ENCODE measurements at places on chromosomes 4 and X. TPM values are rescaled to one million over a fixed set of nuclear protein-coding genes. Genes with fewer than 3 reads are reported as not detected.

DNA sequence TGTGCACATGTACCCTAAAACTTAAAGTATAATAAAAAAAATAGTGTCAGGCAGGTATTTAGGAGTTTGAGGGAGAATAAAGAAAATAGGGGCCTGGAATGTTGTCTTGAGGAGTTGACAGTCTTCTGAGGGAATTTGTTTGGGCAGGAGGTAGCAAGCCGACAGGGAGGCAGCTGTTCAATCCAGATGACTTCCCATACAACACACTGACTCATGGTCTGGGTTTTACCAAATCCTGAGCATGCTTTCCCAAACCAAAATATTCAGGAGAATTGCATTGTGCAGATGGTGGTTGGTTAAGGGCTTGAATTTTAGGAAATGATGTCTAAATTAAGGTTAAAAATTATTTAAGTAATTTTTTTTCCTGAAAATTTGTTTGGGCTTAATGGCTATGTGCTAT is 430.0 kb downstream of the INPP4B start:
- DNase-seq: no peak

DNA sequence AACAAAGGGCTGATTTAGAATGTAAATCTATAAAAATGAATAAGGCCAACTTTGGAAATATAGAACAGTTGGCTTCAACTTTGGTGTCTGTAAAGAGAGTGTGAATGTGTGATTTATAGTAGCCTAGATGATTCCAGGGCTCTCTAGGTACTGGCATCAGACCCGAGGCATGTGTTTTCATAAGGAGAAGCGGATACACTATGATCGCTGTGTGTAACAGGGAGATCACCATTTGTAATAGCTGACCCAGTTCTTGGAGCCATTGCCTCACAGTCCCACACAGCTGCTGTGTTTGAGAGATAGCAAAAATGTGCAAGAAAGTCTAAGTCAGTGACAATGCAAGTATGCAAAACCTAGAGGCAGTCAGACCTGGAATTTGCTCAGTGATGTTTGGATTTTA is 135.1 kb downstream of the REPS2 start:
- DNase-seq: no peak

DNA sequence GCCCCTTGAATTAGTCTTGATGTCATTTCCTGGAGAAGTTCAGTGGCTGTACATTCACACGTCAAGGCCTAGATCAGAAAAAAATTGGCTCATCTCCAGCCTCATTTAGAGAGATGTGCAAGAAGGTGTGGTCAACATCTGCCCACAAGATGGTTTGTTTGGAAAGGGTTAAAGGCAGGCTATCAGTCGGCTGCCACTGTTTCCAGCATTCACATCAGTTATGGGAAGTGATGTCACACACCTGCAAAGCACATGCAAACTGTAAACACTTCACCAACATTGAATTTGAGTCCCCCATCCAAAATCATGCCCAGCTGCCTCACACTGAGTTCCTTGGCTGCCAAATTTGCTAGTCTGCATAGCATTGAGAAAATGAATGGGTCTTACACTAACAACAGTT is 498.3 kb upstream of the INTU start:
- DNase-seq: no peak

- DNase-seq: no peak
Observed at GRCh38 chrX:133477986-133478385, 62.7 kb upstream of the GPC4 start.

- no peak for DNase-seq
Observed at GRCh38 chrX:68648960-68649359, 1.5 kb downstream of the STARD8 start.

- DNase-seq: no peak
Observed at GRCh38 chrX:84487365-84488353, 14.6 kb downstream of the HDX start.

GRCh38 chrX:46433892-46434291 is 111.3 kb downstream of the ZNF674 start:
- no peak for DNase-seq

DNA sequence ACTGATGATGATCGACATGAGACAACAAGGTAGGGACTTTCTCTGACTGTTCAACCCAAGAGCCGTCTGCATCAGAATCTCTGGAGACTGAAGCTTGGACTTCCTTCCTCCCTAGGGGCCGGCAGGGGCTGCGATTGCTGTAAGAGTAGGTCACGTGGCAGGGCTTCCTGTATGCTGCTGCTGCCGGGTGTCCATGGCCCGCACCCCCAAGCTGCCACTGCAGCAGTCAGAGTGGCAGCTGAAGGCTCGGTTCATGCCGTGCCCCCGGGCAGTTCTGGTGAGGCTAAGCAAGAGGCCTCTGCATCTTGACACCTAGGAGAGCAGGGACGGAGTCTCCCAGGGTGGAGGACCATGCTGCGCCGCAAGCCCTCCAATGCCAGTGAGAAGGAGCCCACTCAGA is at the start of gene SASH3:
Gene SASH3 (plus strand): TSS at position 203 of the 400 bp plus-strand sequence. CDS start 149 bp downstream, at position 352.
- no peak for DNase-seq

GRCh38 chrX:5724123-5724522 is 504.5 kb downstream of the NLGN4X start:
- no peak for DNase-seq

DNA sequence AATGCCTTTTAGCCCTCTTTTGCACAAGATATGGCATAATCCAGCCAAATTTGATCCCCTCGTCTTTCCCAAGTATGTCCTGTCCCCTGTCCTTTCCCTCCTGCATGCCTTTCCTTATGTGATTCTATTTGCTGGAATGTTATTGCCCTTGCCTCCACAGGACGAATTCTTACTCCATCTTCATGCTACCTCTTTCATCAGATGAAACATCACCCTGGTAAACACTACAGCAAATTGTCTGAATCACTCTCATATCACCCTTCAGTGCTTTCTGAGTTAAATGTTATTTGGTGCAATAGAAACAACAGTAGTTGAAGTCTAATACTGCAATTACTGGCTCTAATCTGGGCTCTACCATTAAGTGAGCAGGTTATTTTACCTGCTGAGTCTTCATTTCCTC is 52.2 kb upstream of the FAT1 start:
- no peak for DNase-seq

DNA sequence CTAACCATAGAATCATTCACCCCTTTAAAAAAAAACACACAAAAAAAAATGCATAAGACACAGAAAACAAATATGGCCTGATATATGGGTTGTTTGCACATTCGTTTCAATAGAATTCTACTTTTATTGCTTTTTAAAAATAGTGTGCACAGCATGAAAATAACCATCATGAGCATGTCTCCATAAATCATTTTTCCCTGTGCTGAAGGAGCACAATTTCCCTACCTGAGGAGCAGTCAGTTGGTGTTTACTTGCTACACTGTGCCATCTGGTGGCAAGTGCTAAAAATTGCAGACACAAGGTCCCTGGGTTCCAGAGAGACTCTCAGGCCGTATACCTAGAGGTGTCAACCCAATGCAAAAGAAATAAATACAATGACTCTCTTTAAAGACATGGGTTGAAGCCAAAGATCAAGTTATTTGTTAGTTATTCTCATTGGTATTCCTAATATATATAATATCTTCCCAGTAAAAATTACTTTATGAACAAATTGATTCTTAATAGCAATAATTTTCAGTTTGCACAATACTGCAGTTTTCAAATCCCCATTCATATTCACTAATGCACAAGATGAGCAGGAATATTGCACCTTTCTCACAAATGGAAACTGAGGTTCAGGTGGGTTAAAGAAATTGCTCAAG is 551.4 kb downstream of the IQCM start:
- DNase-seq: peak; percentile 39

- DNase-seq: no peak
Observed at GRCh38 chr4:41122775-41123174, 91.6 kb downstream of the APBB2 start.

DNA sequence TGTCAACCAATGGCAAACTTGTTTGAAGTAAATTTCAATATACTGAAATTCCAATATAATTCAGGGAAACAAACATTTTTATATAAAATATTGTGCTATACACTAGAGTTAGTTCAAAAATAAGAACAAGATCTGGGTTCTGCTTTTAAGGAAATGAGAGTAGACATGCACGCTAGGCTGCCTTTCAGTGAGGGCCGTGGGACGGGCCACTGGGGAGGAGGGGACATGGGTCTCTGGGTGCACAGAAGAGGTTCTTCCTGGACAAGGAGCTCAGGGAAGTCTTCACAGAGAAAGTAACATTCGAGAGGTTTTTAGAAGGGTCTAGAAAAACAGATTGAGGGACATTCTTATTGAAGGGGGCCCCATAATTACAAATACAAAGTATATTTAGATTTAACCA is 64.4 kb downstream of the SHROOM3 start:
- no peak for DNase-seq

DNA sequence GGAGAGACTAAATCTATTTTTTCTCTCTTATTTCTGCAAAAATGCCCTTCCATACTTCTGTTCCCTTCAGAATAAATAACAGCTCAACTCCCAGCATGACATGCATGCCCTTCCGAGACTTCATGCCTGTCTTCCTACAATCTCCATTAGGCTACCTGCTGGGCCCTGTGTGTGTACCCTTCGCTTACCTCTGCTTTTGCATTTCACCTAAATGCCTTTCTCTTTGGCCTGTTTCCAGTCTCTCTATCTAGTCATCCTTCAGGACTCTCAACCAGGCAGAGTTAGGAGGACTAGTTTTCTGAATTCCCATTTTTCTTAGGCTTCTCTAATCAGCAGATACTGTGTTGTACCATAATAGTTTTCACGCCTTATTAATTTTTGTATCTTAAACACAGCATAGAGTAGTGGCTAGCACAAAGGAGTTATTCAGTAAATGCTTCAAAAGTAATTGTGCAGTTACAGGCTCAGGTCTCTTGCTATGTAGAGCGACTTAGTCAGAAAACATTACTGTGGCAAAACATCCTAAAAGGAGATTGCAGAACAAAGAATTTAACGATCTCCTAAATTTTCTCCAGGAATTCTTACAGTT is 20.5 kb downstream of the SEPTIN11 start:
- DNase-seq: no peak

- no peak for DNase-seq
Observed at GRCh38 chrX:97070346-97070745, 186.6 kb downstream of the RPA4 start.

- peak; percentile 16 for DNase-seq
Observed at GRCh38 chrX:15468036-15468435, 25.1 kb downstream of the PIR start.

DNA sequence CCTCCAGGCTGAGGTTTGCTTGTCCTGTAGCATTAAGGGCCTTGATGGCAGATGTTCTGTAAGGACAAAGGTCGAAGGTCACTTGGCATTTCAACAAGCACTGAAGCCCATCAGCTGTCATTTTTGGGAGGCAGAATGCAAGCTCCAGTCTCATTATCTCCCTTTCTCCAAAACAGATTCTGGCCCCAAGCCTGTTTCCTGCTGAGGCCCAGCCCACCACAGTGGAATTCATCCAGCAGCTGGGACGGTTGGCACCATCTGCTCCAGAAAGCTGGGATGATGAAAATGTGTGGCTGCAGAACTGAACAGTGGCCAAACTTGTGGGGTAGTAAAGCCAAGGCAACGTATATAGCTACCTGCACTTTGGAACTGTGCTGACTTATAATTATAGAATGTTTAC is 17.7 kb upstream of the PPEF2 start:
- no peak for DNase-seq

DNA sequence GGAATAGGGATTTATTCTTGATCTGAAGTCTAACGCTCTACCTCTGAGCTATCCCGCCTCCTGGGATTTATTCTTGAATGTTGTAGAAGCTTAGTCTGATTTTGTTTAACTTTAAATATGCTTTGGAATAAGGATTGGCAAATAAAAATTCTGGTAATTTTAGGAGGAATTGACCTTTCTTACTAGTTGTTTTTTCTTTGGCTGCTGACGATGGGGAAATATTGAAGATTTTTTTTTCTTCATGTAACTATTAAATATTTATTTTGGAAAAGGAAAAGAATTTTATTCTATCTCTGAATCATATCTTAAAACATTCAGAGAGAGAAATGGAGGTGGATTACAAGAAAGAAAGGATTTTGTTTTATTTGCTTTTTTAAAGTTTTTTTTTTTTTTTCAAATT is 122.9 kb downstream of the PDLIM5 start:
- DNase-seq: no peak

DNA sequence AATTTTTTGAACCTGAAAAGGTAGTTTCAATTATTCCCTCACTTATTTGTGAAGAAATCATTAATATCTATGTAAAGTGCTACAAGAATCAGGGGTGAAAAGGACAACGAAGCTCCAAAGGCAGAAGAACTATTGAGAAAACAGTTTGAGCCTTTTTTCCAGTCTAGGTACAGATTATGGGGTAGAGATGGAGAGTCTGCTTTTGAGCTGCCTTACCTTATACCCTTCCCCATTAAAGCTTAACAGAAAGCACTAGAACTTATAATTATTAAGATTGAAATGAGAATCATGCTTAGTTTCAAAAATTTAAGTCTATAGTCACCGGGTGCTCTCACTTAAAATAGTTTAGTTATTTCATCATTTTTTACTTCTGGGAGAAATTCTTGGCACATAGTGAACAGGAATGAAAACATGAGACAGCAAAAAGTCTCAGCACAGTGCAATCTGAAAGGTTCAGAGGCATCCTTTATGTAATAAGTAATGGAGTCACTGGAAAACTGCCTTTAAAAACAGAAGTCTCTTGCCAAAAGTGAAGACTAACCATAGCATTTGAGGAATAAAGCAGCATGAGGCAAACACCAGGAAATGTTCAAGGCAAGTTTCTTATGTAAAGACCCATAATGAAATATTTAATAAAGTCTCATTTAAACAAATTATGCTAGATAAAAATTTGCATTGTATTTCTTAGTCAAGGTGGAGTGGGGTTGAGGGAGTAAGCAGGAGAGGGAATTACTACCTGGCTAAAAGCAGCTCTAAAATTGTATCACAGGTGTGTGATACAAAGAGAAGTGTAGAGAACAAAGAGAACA is 5.1 kb upstream of the DCLK2 start:
- peak; percentile 28 for DNase-seq

DNA sequence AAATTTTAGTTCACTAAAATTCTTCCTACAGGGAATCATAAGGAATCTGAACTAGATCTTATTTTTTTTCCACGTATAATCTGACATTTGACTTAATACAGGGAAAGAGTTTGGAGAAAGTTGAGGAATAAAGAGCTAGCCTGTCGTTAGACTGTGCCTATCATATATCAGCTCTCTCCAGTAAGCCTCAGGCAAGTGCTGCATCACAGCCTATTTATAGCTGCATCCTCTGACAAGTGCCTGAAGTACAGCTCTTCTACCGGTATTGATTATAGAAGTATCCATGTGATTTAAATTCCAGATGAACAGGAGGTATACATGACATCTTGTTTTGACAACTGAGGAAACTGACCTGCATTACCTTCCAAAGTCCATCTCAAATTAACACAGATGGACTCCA is 248.9 kb downstream of the TLL1 start:
- no peak for DNase-seq

Gene CPLX1
- under 0.01 TPM for total RNA-seq

Gene ERAS
- not detected for total RNA-seq

Gene SH2D1A
- not detected for total RNA-seq

Gene RXFP1
- not detected for total RNA-seq

Gene PPEF2
- total RNA-seq: under 0.01 TPM

Gene GAB3
- 6.7 TPM for total RNA-seq

Gene HERC5
- 3.4 TPM for total RNA-seq

Gene IL21
- not detected for total RNA-seq

Gene NKRF
- 4.4 TPM for total RNA-seq

Gene INTU
- total RNA-seq: 1.0 TPM

Gene USP17L27
- not detected for total RNA-seq

Gene CFI
- 23.4 TPM for total RNA-seq
